ENCODE measurements at places on chromosomes 4 and X. TPM values are rescaled to one million over a fixed set of nuclear protein-coding genes. Genes with fewer than 3 reads are reported as not detected.

Gene FRMPD3
- total RNA-seq, result 0.09 TPM

- no peak for DNase-seq
Observed at GRCh38 chr4:158819942-158820786, 51.3 kb downstream of the FNIP2 start.

Gene DGKK
- not detected for total RNA-seq

DNA sequence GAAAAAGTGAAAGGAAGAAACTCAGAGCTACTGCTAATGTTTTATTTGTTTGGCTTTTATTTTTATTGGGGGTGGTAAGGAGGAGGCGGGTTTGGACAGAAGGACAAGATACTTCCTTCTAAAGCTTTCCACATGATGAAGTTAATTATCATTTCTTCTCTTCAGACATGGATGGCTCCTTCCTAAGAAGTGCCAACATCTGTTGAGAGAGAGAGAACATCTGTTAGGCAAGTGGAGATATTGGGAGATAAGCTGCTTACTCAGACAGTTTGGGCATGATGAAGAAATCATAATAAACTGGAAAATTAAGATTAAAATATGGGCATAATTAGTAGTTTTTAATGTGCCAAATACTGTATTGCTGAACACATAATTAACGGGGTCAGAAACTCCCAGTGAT lies 535.7 kb upstream of the INTU start:
- DNase-seq, result no peak

Gene MAGEA11
- total RNA-seq, result not detected

DNA sequence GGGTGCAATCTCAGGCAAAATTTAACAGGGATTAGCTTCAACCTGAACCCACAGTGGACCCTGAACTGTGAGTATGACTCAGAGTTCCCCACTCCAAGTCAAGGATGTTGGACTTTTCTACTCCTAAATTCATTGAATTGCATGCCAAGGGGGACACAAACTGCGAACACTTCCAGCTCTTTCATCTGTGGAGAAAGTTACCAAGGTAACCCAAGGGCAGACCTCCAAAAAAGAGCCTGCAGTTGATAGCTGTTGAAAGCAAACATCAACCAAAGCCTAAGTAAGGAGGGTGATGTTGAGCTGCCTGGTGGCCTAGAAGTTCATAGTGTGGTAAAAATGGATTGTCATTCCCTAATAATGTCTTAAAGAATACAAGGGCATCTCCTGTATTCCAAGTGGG lies 1242.9 kb downstream of the C4orf33 start:
- DNase-seq, result no peak
